ENCODE measurements at places on chromosomes 11 and 22.

DNA sequence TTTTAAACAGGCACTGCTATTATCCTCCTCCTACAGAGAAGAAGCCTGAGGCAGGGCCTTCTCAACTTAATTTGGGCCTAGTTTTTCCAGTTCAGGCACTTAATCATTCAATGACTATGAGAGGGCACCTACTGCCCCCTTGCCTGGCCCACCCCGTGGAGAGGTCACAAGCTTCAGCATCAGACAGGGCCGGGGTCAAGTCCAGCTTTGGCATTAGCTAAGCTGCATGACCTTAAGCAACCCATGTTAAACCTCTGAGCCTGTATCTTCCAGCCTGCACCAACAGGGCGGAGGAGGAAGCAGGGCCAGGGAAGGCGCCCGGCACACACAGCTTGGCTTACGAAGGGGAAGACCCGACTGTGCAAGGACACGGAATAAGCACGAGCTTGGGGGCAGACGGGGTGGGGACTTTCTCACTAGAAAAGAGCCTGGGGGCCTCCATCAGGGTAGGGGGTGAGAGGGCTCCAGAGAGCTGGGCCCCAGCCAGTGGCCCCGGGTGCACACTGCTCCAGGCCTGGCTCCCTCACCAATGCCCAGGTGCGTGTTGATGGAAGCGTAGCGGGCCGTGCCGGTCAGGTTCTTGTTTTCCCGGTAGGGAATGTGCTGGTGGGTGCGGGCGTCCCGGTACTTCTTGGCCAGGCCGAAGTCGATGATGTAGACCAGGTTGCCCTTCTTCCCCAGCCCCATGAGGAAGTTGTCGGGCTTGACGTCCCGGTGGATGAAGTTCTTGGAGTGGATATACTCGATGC is 16.9 kb downstream of the CSNK1E start:
- no peak for DNase-seq

GRCh38 chr11:45670386-45671135 is 5.1 kb upstream of the CHST1 start:
- no peak for DNase-seq

- DNase-seq, result no peak
Measured at GRCh38 chr11:782264-783174, 5.2 kb upstream of the GATD1 start.

DNA sequence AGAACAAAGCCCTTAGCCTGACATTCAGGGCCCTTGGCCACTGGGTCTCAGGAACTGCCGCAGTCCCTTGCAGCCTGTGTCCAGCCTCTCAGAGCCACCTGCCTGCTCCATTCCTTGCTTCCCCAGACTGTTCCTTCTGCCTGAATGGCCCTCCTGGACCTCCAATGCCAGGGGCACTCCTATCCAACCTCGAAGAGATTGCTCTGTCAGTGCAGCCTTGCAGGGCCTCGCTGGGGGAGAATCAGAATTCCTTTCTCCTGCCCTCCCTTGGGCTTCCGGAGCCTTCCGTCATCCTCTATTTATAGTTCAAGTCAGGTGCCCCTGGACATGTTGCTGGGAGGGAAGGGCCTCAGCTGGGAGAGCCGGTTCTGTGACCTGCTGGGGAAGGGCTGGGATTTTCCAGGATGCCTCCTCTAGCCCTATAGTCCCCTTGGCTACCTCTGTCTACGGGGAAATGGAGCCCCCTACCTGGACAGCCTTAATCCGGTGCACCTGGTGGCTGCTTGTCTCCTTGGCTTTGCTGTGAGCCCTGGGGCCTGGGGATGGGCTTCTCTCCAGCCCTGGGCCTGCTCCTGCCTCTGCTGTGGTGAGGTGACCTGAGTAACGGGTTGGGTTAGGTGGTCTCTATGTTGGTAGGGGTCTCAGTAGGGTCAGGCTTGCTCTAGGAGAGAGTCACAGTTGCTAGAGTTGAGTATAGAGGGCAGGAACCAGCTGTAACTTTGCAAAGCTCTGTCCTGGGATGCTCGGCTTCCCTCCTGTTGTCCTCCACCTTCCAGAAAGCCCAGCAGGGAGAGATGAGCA is 45.9 kb upstream of the SYT7 start:
- DNase-seq, result peak; percentile 90

DNA sequence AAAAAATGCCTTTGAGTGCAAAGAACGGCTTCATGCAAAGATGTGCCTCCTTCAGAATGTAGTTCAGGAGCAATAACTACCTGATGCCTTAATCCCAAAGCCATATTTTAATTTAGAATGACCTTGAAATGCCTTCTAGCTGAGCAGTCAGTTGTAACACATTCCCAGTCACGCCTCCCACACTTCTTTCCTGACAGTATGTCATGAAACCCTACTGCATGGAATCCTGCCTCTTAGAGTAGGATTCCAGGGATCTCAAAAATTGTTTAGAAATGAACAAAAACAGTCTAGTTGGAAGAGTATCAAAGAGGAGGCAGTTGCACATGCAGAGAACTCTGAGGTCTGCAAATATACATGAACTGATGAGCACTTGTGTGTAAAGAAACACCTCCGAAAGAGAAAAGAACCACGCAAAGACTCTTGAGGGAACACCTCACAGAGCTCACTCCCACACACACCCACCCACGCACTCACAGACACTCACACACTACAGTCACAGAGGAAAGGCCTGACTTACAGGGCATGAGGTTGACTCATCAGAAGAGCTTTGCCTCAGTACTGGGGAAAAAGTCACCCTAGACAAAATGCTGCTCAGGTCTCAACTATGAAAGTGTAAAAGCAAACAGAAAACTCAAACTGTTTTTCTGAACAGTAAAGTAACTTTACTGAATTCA is 77.4 kb downstream of the GGTLC2 start:
- no peak for DNase-seq

DNA sequence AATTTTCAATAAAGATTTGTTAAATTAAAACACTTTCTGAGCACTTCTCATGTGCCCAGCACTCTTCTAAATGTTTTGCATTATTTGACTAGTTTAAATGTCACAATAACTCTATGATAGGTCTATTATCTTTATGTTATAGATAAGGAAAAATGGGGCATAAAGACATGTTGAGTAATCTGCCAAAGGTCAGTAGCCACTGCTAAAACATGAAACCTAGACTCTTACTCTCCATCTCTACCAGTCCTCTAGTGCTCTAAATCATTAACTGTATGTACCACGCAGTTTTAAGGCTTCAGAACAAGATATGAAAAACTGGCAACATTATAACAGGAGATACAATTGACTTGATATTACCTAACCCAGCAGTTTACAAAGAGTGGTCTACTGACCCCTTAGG is 6.9 kb downstream of the RAB6A start:
- DNase-seq, result no peak

GRCh38 chr11:76664578-76665061 is 5.9 kb downstream of the LRRC32 start:
- no peak for DNase-seq
